ENCODE measurements at places on chromosomes 1 and 21.

DNA sequence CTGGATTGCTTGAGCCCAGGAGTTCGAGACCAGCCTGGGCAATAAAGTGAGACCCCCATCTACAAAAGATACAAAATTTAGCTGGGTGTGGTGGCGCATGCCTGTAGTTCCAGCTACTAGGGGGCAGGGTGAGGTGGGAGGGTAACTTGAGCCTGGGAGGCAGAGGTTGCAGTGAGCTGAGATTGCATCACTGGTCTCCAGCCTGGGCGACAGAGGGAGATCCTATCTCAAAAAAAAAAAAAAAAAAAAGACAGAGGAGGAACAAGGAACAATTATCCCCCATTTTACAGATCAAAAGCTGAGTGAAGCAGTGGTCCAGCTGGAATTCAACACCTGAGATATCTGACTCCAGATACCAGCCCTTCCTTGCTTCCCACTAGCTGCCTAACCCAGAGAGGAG is 34.8 kb downstream of the L1TD1 start:
- no peak for DNase-seq

- no peak for DNase-seq
Measured at GRCh38 chr1:43851561-43852338, 81.9 kb upstream of the ARTN start.

DNA sequence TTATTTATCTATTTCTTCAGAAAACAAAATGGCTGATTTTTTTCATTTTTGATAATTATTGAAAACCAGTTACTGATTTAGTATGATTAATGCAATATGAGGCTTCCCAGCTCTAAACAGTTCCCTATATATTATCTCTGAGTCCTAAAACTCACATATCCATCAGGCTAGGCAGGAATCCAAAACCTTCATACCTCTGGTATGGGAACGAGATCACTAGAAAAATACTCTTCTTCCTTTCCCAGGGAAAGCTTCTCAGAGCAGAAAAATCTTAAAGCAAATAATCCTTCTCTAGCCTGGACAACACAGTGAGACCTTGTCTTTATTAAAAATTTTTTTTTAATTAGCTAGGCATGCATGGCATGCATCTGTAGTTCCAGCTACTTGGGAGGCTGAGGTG is 42.5 kb downstream of the KDM5B start:
- DNase-seq = no peak

- no peak for DNase-seq
Measured at GRCh38 chr1:229563701-229564100, 5.2 kb upstream of the ABCB10 start.

DNA sequence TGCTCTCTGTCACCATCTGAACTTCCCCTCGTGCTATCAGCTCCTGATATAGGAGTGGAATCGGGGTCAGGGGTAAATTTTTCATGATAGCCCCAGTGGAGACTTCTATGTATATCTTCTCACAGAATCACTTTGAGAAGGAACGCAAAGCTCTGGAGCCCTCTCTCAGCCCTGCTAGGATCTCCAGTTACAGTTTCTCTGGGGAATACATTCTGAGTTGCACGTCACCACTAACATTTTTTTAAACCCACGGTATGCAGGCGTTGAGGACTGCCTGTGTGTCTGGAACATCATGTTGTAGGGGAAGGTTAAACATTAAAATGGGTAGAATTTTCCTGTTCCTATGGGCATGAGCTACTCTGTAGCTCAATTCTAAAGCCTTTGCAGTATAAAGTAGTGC is 116.4 kb upstream of the FAM78B start:
- no peak for DNase-seq

- no peak for DNase-seq
Measured at GRCh38 chr1:201317551-201317950, 34.2 kb downstream of the PKP1 start.

GRCh38 chr1:58045094-58045705 is 501.3 kb downstream of the OMA1 start:
- DNase-seq = no peak

DNA sequence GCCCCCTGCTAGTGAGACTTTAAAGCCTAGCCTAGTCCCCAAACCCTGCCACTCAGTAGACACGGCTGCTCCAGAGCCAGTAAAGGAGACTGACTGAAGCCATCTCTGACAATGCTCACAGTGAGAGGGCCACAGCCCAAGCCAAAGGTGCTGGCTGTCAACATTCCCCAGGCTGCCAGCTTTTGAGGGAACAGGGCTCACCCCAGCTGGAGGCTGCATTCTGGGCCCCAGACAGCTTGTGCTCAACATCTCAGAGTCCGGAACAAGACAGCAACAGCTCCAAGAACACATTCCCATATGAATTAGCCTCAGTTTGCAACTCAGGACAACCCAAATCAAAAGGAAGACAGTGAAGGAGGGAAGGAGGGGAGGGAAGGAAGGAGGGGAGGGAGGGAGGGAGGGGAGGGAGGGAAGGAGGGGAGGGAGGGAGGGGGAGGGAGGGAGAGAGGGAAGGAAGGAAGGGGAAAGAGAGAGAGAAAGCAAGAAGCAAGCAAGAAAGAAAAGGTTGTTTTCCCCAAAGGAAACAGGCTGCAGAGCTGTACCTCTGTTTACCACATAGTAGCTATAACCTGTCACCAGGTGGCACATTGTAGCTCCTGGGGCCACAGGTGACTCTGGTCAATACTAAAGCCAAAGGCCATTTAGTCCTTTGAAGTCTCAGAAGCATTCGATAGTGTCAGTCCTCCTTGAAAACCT is 5.4 kb downstream of the ARTN start:
- DNase-seq = no peak

DNA sequence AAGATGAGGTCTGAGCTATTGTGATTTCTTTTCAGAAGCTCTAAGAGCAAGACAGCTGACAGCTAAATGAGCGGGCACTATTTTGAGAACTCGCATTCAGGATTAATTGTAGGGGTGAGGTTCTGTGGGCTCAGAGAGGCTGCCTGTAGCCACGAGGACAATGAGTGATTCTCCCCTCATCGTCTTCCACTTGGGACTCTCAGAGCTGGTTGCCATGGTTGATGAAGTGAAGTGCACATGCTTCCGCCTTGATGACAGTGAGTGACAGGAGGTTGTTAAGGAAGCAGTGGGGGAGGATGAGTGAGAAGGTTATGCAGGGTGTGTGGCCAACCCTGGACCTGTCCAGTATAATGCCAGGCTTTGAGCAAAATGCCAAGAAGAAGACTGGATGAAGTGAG is 341.7 kb downstream of the PCP4 start:
- DNase-seq = no peak

DNA sequence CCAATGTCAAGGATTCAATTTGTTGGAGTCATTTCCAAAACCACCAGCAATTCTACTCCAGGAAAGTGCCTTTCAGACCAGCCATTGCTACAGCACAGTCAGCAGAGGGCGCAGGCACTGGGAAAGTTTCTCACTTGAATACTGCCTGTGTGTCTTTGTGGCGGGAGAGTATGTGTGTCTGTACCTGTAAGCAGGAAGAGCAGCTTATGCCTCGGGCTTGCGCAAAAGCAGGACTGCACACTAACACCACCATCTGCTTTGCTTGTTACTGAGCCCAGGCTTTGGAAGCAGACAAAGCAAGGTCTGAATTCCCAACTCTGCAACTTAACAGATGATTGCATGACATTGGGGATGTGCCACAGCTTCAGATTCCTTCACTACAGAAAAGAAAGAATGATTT is 7.0 kb upstream of the CTSE start:
- peak; percentile 75 for DNase-seq

- no peak for DNase-seq
Measured at GRCh38 chr1:76613886-76614285, 253.4 kb upstream of the ST6GALNAC5 start.

DNA sequence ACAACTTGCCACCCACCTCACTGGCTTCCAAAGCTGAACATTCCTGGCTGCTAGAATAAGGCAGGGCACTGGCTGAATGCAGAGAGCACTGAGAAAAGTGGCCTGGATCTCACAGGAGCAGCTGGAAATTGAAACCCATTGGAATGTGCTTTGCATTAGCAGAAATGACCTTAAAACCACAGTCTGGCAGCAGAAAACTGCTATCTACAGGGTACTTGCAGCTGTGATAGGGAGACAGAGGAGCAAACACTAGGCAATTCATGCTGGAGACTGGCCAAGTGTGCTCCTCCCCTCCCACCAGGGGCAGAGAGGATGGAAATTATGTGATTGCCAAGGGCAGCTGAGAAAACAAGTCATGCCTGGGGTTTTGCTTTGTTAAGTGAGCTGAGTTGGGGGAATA is 47.2 kb downstream of the HSD3B1 start:
- DNase-seq = peak; percentile 37

GRCh38 chr1:22670352-22670975 is 17.4 kb downstream of the C1QB start:
- no peak for DNase-seq

DNA sequence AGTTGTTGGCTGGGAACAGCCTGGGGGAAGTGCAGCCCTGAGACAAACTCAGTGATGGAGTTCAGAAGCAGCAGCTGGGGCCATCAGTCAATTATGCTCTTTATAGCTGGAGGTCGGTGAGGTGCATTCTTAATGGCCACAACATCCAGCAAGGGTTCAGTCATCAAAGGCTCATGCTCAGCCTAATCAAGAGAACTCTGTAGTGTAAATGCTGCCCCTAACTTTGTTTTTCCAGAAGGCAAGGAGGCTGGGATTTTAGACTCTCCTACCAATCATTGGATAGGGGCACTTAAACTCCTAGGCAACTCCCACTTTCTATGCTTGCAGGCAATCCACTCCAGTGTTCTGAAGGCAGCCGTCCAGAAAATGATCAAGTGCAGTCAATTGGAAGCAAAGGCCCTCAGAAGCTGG is 15.0 kb upstream of the RGS4 start:
- DNase-seq = no peak

GRCh38 chr1:197415221-197415620 is 147.2 kb downstream of the CRB1 start:
- DNase-seq = no peak

GRCh38 chr21:35981514-35982070 is 78.7 kb downstream of the SETD4 start:
- no peak for DNase-seq

DNA sequence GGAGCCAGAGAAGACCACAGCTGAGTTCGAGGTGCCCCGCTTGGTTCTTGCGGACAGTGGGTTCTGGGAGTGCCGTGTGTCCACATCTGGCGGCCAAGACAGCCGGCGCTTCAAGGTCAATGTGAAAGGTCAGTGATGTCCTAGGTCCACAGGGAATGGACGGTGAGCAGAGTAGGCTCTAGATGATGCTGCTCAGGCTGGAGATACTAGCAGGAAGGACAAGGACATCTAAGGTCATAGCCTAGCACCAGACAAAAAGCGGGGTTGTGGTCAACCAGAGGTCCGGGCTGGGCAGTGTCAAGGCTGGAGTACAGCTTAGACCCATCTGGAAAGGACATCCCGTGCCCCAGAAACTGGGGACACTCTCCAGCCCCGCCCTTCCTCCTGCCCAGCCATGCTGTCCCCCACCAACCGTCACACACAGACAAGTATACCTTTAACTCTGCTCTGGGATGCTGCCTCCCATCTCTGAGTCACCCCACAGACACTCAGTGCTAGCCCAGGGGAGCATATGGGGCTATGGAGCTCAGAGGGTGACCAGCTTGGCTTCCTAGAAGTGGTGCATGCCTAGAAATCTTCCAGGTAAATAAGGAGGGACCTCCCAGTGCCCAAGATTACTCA is 8.7 kb downstream of the TIE1 start:
- DNase-seq = no peak

GRCh38 chr1:179318491-179318890 is 24.9 kb downstream of the SOAT1 start:
- DNase-seq = no peak

- no peak for DNase-seq
Measured at GRCh38 chr1:45854724-45855123, 51.3 kb downstream of the MAST2 start.

GRCh38 chr1:42055061-42055460 is 98.1 kb upstream of the GUCA2B start:
- DNase-seq = no peak

- DNase-seq = no peak
Measured at GRCh38 chr1:99745061-99745460, 21.4 kb downstream of the FRRS1 start.
